Activated T-cell treated with anti-CD3 and anti-CD28 coated beads for 48 hours (primary cell): ENCODE measurements at places on chromosomes 2 and 18.

- DNase-seq: no peak
Measured at GRCh38 chr2:109371481-109372170, 242.1 kb downstream of the SEPTIN10 start.

- no peak for DNase-seq
Measured at GRCh38 chr2:168312036-168312822, 64.8 kb upstream of the STK39 start.

GRCh38 chr2:210971431-210971830, 415.0 kb downstream of the CPS1 start:
- DNase-seq: no peak

DNA sequence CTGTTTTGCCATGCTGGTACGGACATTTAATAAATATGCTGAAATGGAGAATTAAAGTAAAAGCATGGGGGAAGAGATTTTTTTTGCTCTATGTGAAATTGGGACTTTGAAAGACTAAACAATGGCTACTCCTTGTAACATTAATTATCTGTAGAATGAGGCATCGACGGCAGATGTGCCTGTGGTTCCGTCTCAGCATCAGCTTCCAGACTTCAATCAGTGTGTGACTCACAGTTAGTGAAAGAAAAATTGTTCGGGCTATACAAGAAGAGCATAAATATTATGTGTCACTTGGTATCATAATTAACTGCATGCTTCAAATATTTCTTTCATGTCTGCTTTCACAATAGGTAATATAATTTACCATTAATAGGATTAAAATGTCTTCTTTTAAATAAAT, 117.0 kb upstream of the SMIM21 start:
- no peak for DNase-seq

- DNase-seq: no peak
Measured at GRCh38 chr2:217941886-217942728, 60.7 kb downstream of the TNS1 start.

- DNase-seq: no peak
Measured at GRCh38 chr18:37170984-37171383, 342.1 kb downstream of the KIAA1328 start.

DNA sequence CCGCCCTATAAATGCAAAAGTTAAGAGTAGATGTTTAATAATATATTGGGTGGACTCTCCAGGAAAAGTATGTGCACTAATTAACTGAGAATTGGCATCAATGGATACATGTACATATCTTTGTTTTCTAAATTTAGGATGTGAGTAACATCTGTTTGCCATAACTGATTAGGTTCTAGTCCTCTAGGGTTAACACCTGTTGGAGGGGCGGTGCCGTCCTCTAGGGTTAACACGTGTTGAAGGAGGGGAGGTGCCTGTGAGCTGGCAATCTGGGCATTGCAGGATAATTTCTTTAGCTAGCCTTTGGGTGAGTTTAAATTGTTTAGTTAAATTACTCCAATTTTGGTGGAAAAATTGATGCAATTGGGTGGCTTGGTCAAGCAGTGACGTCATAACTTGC, 30.9 kb downstream of the HTR2B start:
- DNase-seq: no peak

DNA sequence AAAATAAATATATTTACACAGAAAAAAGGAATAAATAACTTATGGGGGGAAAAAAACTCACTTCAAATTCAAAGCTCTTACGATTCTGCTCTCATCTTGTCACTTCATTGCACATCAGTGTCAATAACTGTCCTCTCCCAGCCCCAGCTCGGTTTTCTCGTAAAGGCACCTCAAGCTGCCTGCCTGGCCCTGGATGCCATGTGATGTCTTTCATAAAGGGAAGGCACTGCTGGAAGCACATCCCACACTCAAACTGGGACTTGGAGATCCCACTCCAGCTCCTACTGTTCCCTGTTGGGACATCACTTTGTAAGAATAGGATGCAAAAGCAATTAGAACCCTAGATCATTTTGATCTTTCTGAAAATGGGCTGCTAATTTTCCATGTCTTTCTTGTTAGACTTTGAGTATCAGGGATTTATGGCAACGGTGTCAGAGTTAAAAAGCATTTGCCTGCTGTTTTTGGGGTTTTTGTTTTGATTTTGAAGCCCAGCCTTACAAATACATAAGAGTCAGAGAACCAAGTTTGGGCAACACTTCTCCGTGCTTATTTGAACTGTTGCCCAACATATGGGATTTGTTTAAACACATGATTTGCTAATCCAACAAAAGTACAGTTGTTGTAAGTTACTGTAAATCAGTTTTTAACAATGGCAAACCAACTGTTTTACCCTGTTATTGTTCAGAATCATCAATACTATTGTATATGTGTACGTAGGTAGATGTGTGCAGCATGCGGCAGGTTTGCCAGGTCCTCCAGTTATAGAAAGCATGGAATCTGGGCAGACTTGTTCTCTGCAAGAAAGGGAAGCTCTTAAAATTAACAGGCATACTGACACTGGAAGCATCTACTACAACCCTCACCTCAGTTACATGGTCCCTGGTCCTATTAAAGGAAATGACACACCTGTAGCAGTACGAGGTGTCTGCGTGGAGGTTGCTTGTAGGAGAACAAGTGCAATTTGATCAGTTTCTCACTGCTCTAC, 20.6 kb downstream of the SERTAD2 start:
- DNase-seq: no peak

DNA sequence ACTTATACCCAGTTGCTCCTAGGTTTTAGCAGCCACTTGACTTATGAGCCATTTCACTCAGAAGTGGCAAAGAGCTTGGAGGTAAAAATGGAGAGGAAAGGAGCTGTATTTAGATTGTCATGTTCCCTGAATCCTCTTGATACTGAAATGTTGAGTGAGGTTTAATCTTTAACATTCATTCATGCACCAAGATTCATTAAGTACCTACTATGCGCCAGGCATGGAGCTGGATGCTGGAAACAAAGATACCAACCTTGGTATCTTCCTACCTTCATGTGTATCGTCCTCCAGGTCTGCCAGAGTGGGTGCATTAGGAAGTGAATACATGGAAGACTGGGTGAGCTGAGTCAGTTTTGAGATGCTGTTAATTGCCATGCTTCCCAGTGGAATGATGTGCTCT, 23.7 kb downstream of the TPGS2 start:
- DNase-seq: no peak

GRCh38 chr2:26770986-26771586, 7.0 kb downstream of the SLC35F6 start:
- DNase-seq: no peak

DNA sequence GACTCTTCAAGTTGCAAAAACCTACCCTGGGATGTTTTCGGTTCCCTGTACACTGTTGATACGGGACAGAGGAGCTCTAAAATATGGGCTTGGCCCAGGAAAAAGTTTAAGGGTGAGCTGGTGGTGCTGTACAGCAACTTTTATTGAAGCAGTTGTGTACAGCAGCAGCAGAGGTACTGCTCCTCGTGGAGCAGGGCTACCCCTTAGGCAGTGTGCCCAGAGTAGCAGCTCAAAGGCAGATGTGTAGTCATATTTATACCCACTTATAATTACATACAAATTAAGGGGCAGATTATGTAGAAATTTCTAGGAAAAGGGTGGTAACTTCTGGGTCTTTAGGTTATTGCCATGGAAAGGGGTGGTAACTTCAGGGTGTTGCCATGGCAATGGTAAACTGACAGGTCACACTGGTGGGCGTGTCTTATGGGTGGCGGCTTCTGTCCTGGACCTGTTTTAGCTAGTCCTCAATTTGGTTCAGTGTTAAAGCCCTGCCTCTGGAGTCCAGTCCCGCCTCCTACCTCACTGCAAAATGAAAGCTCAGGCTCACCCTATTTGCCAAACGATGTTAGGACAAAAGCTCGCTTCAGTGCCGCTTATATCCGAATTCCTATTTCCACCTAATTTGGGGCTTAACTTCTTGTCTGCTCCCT, 203.2 kb downstream of the ETAA1 start:
- DNase-seq: no peak

- DNase-seq: no peak
Measured at GRCh38 chr18:22342625-22343024, 75.1 kb downstream of the CTAGE1 start.

DNA sequence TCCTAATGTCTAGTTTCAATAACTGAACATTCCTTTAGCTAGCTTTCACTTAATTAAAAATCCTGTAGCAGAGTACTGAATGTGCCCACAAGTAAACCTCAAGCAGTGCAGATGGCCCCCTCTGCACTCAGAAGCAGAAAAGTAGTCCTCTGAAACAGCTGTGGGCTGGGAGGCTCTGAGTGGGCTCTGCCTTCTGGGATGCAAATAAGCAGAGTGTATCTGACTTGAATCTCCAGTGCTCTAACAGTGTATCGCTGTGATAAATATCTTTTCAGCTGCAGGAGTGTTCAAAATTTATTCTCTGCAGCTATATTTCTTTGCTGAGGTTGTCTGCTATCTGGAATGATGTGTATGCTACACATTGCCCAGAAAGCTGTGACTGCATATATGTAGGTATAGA, 44.8 kb upstream of the SYT4 start:
- DNase-seq: no peak

- no peak for DNase-seq
Measured at GRCh38 chr2:11870064-11870463, 123.6 kb downstream of the LPIN1 start.

DNA sequence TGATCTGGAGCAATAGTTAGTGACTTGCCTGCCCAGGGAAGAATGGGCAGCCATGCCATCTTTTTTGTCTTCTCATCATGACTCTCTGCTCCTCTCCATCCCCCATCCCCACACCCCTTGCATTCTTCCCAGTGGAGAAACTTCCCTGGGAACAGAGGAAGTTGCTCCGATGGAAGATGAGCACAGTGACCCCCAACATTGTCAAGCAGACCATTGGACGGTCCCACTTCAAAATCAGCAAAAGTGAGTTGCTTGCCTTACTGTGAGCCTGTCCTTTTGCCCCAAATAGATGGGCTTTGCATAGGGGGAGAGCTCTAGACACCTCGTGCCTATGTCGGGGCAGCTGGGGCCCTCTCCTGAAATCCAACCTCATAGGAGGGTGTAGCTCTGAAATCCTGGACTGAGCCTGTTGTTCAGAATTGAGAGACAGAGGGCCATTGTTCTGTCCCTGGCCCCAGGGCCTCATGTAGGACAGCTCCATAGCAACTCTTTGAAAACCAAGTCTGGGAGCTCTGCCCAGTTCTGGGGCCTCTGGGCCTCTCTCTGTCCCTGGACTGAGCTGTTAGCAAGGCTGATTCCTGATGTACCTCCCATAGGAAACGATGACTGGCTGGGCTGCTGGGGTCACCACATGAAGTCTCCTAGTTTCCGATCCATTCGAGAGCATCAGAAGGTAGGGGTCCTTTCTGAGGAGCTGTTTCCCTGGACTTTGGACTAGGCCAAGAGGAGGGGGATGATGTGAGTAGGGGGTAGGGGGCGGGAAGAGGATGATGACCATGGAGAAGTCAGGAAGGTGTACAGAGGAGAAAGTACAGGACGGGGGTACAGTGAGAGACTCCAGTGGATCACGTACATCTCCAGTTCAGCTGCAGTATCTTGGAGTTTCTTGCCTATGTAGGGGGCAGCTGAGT, 35.2 kb downstream of the TTLL4 start:
- DNase-seq: no peak

GRCh38 chr18:13660510-13660909, 65.8 kb downstream of the FAM210A start:
- DNase-seq: no peak

GRCh38 chr2:209441541-209441940, 17.7 kb downstream of the MAP2 start:
- no peak for DNase-seq

GRCh38 chr18:68532328-68532885, 182.5 kb downstream of the TMX3 start:
- DNase-seq: no peak

DNA sequence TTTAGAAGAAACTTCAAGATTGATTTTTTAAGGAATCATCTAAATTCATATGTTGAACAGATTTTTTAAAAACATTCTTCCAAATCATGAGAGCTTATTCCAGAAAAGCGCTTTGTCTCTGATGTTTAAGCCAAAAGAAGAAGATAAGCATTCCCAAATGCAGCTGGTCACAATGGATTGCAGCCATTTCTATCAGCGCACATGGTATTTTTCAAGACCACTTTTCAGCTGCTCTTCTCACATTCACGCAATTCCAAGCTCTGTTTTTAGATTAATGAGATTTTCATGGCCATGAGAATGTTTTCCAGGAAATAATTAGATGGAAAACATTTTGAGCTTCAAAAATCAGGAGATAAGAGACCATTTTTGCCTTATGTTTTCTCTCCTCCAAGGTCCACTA, 8.7 kb downstream of the OSBPL1A start:
- no peak for DNase-seq

DNA sequence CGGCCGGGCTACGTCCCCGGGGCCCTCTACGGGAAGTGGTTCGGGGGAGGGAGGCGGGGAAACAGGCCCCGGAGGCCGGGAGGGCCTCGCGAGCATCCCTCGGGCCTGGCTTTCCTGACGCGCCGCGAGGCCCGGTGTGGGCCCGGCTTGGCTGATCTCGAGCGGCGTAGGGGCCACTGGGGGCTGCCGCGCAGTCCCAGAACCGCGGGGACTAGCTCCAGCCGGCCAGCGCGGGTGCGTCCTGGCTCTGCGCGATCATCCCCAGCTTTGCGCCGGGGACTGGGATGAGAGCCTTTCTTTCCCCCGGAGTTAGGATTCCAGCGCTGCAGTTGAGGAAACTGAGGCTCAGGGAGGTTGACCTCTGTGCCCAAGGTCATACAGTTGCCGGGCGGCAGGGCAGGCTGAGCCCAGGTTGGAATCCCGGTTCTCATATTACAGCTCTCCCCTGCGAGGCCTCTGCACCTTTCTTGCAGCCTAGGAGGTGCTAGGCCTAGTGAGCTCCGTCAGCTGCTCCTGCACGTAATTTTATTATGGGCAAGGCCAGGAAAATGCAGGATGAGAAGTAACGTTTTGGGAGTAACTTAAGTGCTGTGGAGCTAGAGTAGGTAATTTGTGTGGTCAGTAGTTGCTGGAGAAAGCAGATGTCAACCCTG, 501 bp downstream of the LPIN1 start:
- no peak for DNase-seq

DNA sequence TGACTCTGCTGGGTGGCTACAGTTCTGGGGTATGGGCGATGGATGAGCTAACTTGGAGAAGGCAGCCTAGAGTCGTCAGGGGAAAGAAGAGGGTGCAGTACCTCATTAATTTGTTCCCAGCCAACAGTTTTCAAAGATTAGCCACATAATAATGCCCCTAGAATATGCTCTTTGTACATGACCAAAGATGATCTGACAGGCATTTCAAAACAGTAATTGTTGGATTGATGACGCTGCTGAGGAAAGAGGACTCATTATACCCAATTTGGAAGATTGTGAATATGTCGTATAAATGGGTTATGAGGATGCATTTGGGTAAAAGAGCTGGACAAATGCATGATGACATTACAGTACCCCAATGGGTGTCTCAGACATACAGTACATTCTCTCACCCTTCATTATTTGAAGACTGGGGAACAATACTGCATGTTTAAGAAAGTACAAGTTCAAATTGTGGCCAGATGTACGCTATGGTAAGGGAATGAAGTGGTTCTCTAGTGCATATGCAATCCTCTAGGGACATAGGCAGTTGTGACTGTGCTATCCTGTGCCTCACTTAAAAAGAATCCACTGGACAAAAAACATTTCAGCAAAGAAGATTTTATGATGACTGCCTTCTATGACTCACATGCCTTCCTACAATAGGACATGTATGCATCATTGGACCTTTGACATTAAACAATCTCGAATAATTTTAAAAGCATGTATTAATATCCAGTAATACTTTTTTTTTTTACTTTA, 233.2 kb downstream of the CNTNAP5 start:
- DNase-seq: no peak

- DNase-seq: no peak
Measured at GRCh38 chr18:65544701-65545100, 206.1 kb upstream of the CDH7 start.
